ENCODE measurements at places on chromosomes 2 and 18.
A peak's percentile ranks its signal among the peaks of the same experiment; 100 is the strongest.

DNA sequence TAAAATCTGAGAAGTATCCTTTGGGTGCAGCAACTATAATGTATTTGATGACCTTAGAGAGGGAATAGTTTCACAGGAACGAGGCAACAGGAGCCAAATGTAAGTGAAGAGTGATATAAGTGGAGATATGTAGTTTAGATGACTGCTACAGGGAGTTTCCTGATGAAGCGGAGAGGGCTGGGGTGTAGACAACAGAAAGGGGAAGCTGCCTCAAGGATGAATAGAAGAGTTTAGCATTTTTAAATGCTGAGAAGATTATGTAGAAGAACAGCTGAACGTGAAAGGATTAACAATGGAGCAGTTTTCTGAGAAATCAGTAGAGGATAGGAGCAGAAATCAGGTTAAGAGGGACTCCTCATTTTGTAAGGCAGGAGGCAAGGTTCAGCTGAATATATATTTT, 133.3 kb downstream of the LCLAT1 start:
- no peak for DNase-seq

DNA sequence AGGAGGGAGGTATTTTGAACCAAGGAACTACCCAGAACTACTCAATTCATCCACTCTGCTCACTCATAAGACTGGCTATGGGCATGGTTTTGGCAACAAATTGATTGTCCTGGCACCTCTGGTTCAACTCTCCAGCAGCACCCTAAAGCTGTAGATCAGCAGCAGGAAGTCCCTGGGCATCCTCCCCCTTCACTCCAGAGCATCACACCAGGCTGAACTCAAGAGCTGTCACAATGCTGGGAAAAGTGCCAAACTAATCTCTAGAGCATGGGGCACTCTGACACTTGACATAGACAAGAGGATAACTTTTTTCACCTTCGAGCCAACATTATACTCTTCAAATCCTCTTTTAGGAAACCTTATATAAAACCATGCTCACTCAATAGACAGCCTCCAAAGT, 154.1 kb upstream of the RBBP8 start:
- DNase-seq: peak; percentile 23

DNA sequence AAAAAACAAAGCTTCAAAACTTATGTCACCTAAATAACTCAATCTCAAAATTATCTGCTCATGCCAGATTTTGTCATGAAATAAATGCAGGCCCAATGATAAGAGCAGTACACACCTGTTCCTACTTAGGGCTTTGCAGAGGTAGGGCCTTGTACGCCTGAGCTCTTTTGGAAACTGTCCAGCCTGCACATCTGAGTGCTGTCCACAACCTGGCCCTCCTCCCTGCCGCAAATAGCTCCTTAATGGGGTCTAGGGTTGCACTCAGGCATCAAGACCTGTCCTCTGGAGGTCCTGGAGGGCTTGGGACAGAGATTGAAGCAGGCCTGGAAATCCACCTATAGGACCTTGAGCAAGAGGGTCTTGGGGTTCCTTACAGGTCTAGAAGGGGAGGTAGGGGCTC, 115.4 kb upstream of the CCDC195 start:
- no peak for DNase-seq

GRCh38 chr2:189534854-189535832, 45.4 kb downstream of the SLC40A1 start:
- DNase-seq: peak; percentile 75

GRCh38 chr2:116874021-116874420, 940.5 kb upstream of the DDX18 start:
- no peak for DNase-seq

Measured in kidney tubule cell (primary cell).